ENCODE measurements at places on chromosomes 16 and 17.

DNA sequence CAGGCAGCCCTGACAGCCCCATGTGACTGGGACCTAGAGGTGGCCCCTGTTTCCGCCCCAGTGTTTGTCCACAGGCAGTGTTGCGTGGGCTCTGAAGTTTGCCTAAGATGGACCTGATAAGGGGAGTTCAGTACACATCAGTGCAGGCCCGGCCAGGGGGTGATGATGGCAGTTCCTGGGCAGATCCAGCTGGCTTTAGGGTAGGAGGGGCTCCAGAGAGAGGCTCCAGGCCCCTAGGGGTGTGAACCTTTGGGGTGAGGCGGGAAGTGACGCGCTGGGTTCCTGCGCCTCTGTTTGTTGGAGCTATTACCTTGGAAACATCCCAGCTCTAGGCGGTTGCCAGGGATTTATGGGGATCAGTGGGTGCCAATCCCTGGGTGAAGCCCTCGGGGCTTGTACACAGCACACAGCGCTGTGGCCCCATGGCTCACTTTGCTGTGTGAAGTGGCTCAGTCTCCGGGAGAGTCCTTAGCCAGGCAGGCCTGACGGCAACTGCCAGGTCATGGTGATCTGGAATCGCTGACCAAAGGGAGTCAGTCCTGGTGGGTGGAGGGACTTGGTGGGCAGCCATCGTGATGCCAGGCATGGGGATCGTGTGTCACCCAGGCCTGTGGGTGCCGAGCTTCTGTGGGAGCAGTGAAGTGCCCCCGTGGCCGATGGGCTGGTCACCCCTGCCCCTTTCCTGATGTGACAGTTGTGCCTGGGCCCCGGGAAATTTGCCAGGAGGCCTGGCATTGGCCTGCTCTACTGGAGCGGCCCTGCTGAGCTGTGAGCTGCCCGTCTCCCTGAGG is 146.1 kb downstream of the SEC14L1 start:
- DNase-seq: peak; percentile 99

GRCh38 chr17:7835814-7836595 is 2.0 kb downstream of the KDM6B start:
- peak; percentile 67 for DNase-seq

GRCh38 chr17:80847496-80848230 is 144.0 kb upstream of the CHMP6 start:
- DNase-seq: no peak

- DNase-seq: no peak
Measured at GRCh38 chr17:13200671-13201070, 182.8 kb upstream of the ELAC2 start.

- no peak for DNase-seq
Measured at GRCh38 chr16:65704866-65705265, 583.0 kb upstream of the CDH11 start.

GRCh38 chr16:31010585-31011325 is at the start of gene STX1B:
STX1B (minus strand) TSS chr16:31010638; CDS start chr16:31010396, 242 bp downstream.
- DNase-seq: no peak

- no peak for DNase-seq
Measured at GRCh38 chr17:4318596-4318995, 47.9 kb downstream of the UBE2G1 start.

DNA sequence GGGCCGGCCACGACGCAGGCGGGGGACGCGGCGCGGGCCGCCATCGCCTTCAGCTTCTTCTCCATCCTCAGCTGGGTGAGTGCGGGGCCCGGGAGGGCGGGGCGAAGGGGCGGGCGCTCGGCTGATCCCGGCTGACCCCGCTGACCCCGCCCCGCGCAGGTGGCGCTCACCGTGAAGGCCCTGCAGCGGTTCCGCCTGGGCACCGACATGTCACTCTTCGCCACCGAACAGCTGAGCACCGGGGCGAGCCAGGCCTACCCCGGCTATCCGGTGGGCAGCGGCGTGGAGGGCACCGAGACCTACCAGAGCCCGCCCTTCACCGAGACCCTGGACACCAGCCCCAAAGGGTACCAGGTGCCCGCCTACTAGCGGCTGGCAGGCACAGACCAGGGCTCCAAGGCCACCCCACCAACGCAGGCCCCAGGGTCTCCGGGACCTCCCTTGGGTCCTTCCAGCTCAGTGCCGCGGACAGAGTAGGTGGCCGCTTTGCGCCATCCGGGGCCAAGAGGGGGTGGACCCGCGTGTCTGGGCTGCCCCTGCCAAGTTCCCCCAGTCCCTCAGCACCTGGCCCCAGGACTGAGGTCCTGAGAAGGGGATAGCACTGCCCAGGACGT is 3.0 kb downstream of the SYNGR3 start:
- DNase-seq: no peak

DNA sequence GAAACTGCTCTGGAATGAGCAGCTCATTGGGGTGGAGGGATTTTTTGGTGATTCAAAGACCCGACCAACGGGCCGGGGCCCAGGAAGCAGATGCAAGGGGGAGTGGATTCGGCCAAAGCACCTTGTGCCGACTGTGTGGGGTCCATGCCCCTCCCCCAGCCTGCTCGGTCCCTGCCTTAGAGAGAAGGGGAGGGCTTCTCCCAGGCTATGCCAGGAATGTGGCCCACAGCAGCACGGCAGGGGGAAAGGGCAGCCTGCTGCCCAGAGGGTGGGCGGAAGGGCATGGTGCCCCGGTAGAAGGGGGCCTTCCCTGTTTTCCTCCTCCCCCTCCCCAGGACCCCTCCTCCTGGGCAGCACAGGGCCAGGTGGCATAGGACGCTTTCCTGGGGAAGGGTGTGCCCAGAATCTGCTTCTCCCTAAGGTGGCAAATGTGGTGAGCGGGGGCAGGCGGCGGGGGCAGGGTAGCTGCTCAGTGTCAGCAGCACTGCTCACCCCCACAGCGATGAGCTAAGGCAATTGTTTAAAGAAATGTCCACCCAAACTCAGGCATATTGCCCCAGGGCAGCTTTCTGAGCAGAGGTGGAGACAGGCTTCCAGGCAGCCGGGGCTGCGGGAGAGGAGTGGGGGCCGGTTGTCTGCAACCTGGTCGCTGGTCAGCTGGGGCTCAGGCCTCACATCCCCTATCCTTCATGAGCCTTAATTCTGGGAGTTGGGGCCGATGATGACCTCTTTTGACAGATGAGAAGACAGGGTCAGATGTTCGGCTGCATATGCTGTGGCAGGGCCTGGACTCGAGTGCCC is 33.9 kb upstream of the MLKL start:
- DNase-seq: no peak

GRCh38 chr17:13840254-13840653 is 229.1 kb upstream of the COX10 start:
- no peak for DNase-seq

- peak; percentile 52 for DNase-seq
Measured at GRCh38 chr16:28140788-28141618, 70.8 kb downstream of the XPO6 start.

DNA sequence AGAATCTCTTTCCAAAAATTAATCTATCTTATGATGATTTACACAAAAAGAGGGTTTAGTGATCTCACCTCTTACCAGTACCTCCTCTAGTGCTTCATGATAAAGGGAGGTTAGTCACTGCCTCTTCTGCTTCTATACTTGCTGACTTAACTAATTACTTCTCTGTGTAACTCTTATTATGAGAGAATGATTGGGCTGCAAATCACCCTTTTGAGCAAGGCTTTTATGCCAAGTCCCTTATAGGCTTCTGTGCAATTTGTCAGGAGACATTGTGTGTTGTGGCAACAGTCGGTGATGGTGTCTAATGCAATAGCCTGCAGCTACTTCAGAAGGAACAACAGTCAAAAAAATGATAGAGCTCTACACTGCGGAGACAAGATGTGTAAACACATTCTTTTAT is 1568.1 kb upstream of the GOT2 start:
- DNase-seq: no peak

Measured in MCF 10A (cell line).